ENCODE measurements at places on chromosomes 4 and X.
A peak's percentile ranks its signal among the peaks of the same experiment; 100 is the strongest.

DNA sequence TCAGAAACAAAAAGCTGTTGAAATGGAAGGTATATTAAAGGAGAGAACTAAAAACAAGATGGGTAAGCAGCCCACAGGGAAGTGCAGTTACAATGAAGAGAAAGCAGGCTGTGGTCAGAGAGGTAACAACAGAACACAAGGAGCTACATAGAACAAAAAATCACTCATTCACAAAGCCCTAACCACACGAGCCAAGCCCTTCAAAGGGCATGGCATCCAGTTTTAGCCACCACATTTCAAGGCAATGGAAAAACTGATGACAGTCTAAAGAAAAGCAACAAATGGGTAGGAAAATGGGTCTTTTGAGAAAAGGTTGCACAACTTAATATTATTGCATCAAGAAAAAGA lies 37.5 kb downstream of the KDR start:
- DNase-seq: no peak

GRCh38 chr4:158253350-158253980 lies 43.2 kb downstream of the TMEM144 start:
- peak; percentile 79 for DNase-seq

DNA sequence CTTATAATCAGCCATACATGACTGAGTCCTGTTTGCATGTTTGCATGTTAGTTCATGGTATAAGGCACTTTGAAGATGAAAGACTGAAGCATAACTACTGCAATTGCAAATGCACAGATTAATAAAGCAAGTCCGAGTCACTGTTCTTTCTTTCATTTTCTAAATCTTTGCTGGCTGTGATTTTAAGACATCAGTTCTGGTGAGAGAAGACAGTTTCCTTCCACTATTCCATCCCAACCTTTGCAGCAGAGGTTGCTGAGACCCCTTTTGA lies 28.3 kb downstream of the RASL11B start:
- DNase-seq: no peak

DNA sequence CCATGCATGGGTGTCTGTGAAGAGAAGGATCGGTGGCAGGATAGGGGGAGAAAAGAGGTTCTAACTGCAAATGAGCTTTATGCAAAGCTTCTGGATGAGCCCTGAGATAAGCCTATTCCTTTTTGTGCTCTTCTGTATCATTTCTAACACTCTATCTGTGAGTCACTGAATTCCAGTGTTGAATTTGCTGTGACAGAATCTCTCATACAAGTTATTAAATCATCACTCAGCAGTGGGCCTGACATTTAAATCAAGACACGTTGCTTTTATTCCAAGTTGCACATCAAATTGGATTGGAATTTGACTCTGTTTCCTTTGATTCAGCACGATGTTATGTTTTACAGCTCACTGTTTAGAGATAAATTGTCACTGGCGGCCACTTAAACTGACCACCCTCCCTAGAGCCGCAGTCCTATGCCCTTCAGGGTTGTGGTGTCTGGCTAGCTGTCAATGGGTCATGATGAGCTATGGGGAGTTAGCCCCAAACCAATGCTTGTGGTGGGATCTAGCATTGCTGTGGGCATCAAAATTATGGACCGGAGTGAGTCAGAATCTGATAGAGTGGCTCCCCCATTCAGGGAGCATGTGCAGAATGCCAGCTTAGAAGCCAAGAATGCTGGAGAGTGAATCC lies 42.7 kb downstream of the LHFPL1 start:
- DNase-seq: no peak

- no peak for DNase-seq
These were observed 100.1 kb upstream of the VCX3B start for GRCh38 chrX:8364369-8365141.

- DNase-seq: peak; percentile 41
These were observed 94.0 kb upstream of the TBL1X start for GRCh38 chrX:9370893-9371292.

DNA sequence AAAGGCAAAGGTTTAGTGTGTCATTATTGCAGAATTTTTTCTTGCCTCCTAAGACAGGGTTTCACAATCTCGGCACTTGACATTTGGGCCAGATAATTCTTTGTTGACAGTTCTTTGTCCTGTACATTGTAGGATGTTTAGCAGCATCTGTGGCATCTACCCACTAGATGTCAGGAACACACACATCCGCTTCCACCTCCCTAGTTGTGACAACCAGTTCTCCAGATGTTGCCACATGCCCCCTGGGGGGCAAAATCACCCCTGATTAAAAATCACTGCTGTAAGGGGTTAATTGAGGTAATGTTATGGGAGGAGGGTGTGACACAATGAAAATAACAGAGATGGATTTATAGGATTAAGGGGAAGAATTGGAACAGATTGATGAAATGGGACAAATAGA lies 75.3 kb downstream of the HMGB2 start:
- DNase-seq: no peak

DNA sequence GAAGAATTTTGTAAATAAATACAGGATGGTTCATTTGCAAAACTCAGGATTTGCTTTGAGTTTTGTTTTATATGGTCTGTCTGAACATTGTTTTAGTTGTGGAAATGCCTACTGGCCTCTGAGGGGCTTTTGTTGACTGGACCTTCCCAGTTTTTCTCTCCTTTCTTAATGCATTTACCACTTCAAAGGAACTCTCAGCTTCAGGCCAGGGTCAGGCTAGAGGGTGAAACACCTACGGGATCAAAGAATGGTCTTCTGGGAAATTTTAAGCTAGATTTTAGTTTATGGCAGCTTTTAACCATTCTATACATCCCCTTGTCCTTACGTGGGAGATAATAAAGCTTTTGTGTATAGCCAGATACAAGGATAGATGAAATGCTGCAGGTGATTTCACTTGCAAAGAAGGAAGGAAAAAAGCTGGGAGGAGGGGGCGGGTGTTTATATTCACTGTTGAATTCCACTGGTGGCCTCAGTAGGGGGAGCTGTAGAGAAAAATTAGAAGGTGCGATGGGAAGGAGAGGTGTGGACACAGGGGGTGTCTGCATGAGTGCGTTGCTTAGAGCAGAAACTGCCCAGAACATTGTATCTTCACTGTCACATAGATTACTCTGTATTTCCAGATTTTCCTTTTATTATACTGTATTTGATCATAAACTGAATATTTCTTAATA lies 151.8 kb downstream of the TSPAN5 start:
- DNase-seq: no peak

DNA sequence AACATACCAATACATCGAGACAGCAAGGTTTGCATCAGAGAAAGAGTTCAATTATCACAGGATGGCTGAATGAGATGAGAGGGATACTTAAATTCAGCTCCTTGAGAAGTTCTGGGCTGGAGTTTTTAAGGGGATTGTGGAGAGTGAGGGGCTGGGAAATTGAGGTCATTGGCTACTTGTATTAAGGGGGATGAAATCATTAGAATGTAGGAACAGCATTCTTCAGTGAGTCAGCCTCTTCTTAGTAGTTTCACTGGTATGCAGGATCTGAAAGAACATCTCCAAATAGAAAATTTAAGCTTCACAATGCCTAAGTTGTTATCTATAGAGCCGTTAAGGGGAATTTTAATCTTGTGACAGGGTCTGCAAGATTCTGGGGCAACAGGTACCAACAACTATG lies 211.6 kb upstream of the TAPT1 start:
- DNase-seq: no peak

- no peak for DNase-seq
These were observed 97.9 kb upstream of the EOLA2 start for GRCh38 chrX:150036181-150036580.

DNA sequence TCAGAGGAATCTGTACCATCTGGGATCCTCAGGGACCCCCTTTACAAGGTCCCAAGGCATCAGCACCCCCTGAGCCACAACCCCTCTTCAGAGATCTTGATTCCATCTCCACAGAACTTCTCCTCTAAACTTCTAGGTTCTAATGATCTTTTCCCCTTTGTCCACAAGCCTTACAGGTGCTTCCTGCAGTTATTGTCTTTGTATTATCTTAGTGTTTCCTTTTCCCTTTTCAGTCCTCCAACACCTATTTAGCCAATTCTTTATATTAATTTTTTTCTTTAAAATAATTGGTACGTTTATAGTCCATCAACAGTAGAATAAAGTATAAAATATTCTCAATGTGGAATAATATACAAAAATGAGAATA lies 35.2 kb upstream of the FAM241A start:
- no peak for DNase-seq

- no peak for DNase-seq
These were observed 11.9 kb downstream of the WDR17 start for GRCh38 chr4:176077561-176077960.

DNA sequence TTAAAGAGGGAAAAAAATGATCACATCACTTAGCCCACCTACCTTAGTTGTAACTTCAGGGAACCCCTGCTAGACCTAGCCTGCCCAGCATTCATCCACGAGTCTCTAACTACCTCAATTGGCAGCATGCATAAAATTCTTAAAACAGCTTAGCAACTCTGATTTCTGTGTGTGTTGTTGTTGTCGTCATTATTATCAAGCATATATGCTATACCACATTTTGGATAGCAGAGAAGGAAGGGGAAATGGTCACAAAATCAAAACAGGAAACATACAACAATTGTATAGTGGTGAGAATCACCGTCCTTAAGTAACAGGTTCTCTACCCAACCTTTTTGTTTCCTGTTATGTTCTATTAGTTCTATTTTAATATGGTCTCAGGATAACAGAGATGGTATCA lies 2.7 kb upstream of the ACOT9 start:
- no peak for DNase-seq
